ENCODE measurements at places on chromosomes 5 and 9.

DNA sequence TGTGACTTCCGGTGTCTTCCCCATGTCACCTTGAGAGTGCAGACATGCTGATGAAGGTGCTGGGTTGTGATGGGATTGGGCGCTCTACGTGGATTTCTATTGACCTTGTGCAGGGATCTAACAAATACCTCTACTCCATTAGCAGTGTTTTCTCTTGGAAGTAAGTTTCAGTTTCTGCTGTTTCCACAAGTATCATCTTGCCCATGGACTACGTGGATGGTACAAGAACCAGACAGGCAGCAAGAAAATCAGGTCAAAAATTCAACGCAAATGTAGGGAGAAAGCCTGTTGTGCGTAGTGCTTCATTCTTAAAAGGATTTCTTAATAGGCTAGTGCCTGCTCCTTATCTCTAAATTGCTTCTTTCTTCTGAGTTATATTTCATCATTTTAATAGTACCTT, 60.8 kb downstream of the AOPEP start:
- DNase-seq = no peak

- peak; percentile 48 for DNase-seq
Observed at GRCh38 chr9:136107155-136107952, 11.3 kb downstream of the TMEM250 start.

DNA sequence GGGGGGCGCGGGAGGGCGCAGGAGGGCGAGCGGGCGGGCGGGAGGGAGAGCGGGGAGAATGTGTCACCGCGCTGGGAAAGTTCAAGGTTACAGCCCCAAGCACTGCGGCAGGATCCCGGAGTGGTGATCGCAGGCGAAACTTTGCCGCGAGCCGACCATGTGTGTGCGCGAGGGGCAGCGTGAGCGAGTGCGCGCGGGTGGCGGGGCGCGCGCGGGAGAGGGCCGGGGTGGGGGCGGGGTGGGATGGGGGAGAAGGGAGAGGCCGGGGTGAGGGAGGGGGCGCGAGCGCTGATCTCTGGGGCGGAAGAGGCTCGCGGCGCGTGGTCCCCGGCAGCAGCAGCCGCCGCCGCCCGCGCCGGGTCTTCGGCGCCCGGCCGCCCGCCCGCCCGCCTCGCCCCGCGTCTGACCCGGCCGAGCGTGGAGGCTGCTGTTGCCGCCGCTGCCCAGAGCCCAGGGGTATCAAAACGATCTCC, at the start of gene NFIB:
Gene NFIB, minus strand, starts transcription at position 191 of the 473 bp plus-strand sequence. CDS start 630 bp downstream, outside the sequence.
- DNase-seq = no peak

GRCh38 chr5:79448336-79448735, 65.6 kb downstream of the HOMER1 start:
- DNase-seq = no peak

- no peak for DNase-seq
Observed at GRCh38 chr5:139903795-139904565, 108.4 kb downstream of the PSD2 start.

- DNase-seq = peak; percentile 21
Observed at GRCh38 chr5:172005708-172006320, 624 bp downstream of the FBXW11 start.

DNA sequence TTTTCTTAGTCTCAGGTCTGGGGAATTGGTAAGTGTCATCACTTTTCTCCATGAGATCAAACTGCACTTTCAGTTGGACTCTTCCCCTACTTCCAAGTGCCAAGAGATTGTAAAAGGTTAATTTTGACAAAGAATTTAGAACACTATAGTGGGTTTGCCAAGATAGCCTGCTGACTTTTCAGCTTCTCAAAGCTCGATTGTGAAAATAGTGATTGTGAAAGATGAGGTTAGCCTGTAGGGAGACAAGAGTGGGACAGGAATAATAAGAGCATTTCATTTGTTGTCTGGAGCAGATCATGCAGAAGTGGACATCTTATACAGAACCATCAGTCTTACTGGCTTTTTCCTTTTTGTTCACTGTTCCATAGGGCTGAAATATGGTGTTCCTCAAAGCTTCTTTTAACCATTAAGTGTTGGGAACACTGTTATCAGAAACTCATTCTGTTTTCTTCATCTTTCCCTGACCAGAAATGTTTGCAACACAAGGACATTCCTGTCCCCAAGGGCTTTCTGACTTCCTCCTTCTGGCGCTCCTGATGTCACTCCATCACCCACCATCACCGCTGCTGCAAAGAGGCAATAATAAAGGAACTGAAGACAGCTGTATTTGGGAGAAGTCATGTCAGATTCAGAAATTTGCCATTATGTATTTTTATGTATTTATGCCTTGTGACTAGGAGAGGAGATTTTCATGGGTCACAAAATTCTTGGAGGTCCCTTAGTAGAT, 11.6 kb upstream of the SPTAN1 start:
- DNase-seq = no peak

- no peak for DNase-seq
Observed at GRCh38 chr5:15933259-15934207, 246.1 kb downstream of the MARCHF11 start.

DNA sequence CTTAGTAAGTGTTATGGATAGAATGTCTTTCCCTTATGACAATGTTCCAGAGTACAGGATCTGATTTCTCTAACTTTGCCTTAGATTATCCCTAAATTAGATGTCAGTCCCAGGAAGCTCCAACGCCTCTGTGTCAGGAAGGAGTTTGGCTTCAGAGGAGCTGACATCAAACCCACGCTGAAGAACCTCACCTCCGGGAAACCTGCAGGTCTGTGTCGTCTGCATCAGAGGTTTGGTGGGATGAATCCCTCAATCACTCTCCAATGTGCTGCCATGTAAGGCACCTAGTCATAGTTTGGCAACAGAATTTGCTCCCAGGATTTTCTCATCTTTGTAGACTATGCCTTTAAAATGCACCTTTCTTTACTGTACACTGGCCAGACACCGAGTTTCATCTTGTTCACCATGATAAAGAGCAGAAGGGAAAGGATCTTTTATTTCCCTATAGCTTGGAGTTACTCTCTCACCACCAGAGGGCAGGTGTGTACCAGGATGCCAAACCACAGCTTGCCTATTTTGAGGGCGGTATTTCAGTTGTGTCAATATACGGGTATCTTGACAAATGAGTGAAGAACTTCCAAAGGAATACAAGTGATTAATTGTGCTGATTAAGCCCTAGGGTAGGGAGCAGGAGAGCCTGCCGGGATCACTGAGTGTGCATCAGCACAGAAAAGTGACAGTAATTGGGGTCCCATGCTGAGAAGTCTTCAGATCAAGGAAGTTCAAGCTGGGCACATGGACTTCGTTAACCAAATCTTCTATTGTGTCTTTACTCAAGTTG, 23.4 kb downstream of the MINAR2 start:
- DNase-seq = peak; percentile 6

DNA sequence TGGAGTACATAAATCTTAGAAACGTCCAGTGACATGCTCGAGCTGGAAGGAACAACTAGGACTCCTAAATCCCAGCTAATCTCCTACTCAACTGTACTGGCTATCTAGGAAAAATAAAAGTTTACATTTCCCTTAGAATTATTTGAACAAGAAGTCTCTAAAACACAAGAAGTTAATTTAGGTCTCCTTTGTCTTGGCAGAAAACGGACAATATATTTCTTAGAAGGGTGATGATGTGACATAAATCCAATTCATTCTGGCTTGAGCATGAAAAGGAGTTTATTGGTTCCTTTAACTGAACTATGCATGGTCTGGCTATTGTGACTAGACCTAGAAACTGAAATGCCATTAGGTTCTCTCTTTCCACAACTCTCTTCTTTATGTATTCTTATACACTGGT, 1242.2 kb upstream of the DMAC1 start:
- no peak for DNase-seq

- DNase-seq = no peak
Observed at GRCh38 chr5:10542055-10542550, 21.8 kb upstream of the ANKRD33B start.

DNA sequence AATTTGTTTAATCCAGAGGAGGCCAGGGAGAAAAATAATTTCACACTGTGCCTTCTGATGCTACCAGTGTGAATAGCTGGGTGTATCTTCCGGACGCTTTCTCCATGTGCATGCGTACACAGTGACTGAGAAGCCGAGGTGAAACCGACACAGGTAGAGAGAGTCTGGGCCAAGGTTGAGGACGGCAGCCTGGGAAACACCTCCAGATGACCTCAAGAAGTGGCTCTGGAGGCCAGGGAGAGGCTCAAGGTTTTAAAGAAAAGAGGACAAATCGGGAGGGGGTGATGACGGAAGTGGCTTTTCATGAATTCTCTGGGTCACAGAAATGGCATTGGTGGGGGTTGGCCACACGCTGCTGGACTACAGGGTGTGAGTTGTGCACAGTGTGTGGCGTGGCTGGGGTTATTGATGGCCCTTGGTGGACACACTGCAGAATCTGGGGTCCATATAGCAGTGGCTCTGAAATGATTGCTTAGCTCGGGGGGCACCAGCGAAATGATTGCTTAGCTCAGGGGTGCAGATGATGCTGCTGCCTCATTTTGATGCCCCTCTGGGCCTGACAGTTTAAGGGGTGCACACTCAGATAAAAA, 34.1 kb upstream of the LRRC14B start:
- no peak for DNase-seq

- no peak for DNase-seq
Observed at GRCh38 chr5:91383956-91384300, 811 bp upstream of the ARRDC3 start.

- no peak for DNase-seq
Observed at GRCh38 chr5:135205632-135206349, 171.8 kb upstream of the PITX1 start.

GRCh38 chr5:178126556-178126955, 4.3 kb upstream of the RMND5B start:
- DNase-seq = no peak

GRCh38 chr9:134216449-134216951, 52.1 kb upstream of the RNU6ATAC start:
- no peak for DNase-seq

DNA sequence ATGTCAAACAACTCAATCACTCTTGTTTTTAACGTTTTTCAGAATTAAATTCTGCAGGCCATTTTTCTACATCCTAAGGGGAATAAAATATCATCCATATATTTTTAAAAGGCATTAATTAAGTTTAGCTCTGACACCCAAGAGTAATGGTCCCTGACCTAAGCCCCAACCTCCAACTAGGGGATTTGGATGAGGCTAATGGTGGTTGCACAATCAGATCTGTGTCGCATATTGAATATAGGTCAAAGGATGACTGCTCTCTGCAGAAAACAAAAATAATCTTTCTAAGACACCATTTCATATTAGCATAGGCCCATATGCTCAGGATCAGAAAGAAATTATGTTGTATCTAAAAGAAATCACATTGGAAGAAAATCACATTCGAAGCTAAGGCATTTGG, 20.7 kb downstream of the CDH6 start:
- no peak for DNase-seq

GRCh38 chr9:132216861-132217619, 55.2 kb downstream of the NTNG2 start:
- peak; percentile 44 for DNase-seq

GRCh38 chr5:57986761-57987341, 473.0 kb downstream of the PLK2 start:
- DNase-seq = no peak

DNA sequence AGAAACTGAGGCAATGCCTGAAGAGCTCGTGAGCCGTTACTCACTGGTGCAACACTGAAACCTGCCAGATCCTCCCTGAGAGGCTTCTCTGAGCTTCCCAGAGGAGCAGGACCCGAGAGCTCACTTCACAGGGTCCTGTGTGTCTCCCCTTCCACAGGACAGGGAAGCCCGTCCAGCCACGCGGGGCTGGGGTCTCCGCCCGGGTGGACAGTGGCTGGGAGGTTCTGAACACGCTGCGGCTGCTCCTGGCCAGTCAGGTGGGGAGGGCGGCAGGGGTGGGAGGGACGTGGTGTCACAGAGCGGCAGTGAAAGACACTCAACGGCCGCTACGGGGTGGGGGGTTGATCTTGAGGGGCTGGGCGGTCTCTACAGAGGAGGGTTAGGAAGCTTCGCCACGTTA, 290 bp upstream of the ZDHHC11 start:
- DNase-seq = no peak

DNA sequence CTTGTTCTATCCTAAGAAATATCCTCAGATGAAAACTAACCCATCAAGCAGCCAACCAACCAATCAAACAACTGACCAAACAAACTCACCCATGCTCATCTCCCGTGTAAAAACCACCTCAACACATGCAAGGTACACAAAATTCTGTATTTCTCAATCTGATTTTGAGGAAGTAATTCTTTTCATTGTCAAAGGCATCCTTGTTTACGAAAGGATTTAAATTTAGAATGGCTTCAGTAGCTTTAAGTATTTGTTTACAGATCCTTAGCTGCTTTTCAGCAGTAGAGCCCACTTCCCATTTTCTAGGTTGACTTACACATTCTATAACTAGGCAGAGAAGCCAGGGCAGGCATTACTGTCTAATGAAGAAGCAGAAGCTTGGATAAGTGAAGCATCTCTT, 78.6 kb downstream of the NTRK2 start:
- DNase-seq = no peak

DNA sequence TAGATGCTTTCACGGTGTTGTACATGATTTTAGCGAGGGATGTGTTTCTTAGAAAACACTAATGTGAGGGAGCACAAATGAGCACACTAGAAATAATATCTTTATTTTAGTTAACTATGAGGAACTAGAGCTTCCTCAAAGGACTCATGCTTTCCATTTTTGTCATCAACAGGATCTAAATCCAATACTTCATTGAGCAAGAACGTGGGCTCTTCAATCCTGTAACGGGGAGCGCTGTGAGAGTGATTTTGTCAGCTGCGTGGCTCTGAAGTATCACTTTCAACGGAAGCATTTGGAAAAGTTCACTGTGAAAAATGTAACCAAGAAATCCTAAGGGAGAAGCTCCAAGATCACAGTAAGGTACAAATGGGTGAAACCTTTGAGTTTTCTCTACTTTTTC, 93.2 kb downstream of the LIX1 start:
- DNase-seq = no peak

DNA sequence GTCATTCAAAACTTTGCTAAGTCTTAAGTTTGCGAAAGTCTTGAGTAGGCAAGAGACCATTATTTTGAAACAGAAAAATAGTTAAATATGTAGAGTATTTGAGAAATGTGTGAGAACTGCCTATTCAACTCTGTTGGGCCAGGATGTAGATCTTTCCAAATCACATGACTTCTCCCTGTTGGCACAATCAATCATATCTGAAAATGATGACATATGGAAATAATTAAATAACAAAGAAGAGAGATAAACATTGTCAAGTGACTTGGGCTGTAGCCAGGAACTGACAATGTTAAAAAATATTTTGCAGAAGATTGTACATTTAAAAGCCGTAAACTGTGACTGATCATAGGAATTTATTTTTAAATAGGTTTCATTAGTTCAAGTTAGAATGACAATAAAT, 104.6 kb upstream of the IL6ST start:
- no peak for DNase-seq

DNA sequence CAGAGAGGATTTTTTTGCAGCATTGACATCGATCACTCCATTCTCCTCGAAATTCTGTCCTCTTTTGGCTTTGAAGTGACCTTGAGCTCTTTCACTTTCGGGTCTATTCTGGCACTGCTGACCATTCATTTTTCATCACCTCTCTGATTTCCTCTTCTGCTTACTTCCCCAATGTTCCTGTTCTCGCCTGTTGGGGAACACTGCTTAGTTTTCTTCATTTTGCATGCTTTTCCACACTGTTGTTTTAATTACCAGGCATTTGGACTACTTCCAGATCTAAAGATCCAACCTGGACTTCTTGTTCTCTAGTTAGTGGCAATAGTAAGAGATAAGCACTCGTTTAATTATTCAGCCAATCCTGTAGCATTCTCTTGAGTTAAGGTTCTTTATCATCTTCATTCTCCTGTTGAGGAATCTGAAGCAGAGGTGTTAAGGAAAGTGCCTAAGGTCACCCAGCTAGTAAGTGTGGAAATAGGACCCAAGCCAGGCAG, 53.4 kb downstream of the MAN2A1 start:
- DNase-seq = no peak

Data from CD4-positive, alpha-beta T cell treated with Interleukin-1 beta for 1 hour (primary cell).